Muscle of back (tissue), 13 donors: ENCODE measurements at places on chromosomes 3 and 15.

- no peak for DNase-seq
Measured at GRCh38 chr3:25457671-25458419, 29.8 kb downstream of the RARB start.

DNA sequence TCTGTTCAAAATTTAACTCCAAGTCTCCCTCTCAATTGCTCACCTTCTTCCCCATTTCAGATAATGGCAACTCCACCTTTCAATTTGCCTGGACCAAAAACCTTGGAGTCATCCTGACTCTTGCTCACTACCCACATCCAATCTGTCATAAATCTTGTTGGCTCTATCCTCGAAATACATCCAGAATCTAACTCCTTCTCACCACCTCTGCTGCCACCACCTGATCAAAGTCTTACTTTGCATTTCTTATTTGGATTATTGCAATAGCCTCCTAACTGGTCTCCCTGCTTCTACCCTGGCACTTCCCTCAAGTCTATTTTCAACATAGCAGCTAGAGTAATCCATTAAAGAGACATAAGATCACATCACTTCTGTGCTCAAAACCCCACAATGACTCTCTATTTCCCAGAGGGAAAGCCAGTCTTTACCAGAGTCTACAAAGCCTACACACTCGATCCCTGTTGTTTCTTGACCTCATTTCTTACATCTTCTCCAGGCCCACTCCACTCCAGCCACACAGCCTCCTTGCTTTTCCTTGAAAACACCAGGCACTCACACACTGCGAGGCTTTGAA lies 86.6 kb downstream of the GPR156 start:
- no peak for DNase-seq

DNA sequence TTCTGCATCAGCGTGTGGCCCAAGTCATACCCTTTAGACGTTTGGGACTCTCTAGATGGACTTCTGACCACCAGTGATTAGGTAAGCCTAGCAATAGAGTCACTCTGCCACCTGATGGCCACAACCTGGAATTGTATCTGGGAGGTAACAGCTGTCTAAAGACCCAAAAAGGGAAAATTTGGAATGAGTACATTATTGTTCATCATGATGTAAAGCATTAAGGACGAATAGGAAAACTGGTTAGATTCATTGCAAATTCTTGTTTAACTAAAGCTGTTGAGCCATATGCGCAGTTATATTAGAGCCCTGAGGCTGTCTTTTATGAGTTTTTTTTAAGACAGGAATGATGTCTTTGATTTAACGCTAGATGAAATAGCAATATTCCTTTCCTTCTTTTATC lies 63.6 kb downstream of the FAM81A start:
- DNase-seq = no peak

DNA sequence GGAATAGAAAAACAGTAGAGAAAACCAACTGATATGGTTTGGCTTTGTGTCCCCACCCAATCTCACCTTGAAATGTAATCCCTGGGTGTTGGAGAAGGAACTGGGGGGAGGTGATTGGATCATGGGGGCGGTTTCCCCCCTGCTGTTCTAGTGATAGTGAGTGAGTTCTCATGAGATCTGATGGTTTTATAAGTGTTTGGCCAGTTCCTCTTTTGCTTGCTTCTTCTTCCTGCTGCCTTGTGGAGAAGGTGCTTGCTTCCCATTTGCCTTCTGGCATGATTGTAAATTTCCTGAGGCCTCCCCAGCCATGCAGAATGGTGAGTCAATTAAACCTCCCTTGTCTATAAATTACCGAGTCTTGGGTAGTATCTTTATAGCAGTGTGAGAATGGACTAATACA lies 48.4 kb downstream of the EOMES start:
- DNase-seq = no peak

- no peak for DNase-seq
Measured at GRCh38 chr3:134627831-134628230, 23.0 kb downstream of the KY start.

DNA sequence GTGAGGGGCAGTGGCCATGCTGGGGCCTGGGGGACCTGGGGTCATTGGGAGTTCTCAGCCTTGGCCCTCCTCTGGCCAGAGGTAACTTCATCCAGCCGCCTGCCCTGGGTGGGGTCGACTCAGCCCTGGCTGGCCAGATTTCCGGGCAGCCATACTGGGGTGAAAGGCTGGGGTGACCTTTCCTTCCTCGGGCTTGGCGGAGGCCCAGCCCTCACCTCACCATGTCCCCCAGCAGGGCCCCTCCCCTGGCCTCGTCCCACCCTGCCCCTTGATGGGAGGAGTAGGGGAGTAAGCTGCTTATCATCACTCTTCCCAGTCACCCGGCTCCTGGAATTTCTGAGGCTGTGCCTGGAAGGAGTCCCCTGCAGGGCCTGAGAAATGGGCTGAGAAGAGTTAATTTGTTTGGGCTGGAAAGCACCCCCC lies 5.4 kb downstream of the SEMA3F start:
- no peak for DNase-seq

GRCh38 chr3:141561426-141562034 lies 74.7 kb downstream of the RASA2 start:
- DNase-seq = peak; percentile 80

DNA sequence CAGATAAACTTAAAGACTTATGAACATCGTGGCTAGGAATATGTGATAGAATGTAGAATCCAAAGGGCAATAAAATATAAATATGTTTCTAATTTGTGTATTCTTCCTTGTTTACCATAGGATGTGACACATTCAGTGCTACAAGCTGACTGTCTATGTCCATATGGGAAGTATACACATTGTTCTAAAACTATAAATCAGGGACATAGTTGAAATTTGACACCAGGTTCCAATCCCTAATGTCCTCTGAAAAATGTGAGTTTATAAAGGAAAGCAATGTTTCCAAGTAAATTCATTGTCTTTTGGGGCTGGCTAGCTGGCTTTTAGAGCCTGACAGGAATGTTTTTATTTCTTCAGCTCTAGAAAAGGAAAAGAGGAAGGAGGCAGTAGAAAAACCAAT lies 273.6 kb downstream of the CNTN4 start:
- DNase-seq = peak; percentile 39

DNA sequence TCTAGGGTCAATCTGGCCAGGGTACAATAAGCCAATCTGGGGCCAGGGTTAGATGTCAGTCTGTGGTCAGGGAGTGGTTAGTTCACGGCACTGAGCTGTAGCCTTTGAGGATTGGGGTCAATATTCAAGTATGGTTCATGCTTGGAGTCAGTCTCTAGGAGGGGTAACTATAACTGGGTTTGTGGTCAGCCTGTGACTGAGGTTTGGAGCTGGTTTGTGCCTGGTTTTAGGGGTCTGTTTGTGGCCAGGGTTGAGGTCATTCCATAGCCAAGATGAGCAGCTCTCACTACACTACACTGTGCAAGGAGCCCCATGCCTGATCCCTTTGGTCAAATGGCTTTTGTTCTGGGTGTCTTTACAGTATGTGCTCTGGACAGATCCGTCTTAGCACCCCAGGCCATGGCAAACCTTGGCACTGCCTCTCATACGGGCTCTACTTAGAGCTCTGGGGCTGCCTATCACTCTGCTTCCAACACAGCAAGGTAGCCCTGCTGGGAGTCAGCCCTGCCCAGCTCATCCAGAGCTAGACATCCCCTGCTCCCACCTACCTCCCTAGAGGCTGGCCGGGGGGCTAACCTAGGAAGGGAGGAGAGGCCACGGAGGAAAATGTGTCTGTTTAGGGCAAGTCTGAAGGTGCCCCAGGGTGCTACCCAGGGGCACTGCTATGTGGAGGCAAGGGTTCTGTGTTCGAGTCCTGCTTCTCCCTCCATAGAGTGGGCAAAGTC lies 63.3 kb upstream of the CORO2B start:
- no peak for DNase-seq

DNA sequence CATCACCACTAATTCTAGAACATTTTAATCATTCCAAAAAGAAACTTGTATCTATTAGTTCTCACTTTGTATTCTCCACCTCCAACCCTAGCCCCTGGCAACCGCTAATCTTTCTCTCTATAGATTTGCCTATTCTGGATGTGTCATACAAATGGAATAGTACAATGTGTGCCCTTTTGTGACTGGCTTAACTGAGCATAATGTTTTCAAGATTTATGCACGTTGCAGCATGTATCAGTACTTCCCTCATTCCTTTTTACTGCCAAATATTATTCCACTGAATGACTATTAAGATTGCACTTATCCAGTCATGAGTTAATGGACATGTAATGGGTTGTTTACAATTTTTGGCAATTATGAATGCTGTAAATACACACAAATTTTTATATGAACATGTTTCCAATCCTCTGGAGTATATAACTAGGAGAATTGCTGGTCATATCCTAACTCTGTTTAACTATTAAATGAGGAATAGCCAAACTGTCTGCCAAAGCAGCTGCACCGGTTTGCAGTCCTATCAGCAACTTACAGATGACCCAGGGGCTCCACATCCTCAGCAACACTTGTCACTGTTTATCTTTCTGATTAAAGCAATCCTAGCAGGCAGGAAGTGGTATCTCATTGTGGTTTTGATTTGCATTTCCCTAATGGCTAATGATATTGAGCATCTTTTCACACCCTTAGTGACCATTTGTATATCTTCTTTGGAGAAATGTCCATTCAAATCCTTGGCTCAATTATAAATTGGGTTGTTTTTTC lies 42.9 kb downstream of the DCUN1D1 start:
- no peak for DNase-seq

- DNase-seq = peak; percentile 97
Measured at GRCh38 chr3:125125821-125126245, 70.0 kb upstream of the HEG1 start.

DNA sequence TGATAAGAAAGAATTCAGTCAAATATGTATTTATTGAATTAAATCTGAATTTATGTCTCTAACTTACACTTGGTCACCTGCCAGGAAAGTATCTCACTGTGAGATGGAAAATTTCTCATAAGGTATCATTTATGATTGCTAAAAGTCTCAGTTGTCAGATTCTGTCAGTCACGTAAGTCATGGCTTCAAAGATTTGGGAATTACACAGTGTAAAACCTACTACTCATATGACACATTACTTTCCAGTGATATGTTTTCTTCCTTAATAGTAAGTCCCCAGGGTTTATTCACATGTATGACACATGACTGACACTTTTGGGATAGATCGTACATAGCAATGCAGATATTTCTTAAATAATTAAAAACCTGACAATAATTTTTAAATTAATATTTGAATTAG lies 792.2 kb downstream of the PLOD2 start:
- no peak for DNase-seq

GRCh38 chr3:48756640-48757039 lies 39.6 kb upstream of the IP6K2 start:
- DNase-seq = no peak

DNA sequence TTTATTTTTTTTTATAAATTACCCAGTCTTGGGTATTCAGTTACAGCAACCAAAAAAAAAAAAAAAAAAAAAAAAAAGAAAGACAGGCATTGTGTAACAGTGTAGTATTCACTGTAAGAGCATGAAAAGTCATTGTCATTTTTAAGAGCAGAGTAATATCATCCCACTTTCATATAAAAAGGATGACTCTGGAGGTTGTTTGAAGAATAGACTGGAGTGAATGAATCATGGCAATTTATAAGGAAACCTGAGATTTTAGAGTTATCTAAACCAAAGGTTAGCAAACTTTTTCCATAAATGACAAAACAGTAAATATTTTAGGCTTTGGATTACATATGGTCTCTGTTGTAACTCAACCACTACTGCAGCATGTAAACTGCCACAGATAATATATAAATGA lies 794.9 kb downstream of the NTRK3 start:
- no peak for DNase-seq

DNA sequence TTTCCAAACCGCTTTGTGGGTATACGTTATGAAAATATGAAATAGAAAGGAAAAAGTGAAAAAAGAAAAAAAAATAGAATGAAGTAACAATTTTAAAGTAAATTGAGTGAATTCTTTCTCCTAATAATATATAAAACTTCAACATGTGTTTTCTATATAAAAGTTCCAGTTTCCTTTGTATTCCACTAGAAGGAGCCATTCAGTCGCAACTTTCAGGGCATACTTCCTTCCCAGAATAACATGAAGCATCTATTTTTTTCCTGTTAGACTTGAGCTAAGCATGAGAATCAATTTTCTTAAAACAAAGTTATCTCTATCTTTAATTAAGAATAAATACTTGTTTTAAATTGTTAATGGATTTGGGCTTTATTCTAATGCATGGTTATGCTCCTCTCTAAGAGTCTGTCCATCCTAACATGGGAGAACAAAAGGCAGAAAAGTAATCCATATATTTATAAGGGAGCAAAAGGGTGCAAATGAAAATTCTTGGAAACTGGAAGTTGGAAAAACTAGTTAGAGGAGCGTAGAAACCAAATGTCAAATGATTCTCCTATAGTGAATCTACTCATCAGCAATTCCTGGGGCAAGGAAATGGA lies 16.0 kb upstream of the VGLL3 start:
- DNase-seq = no peak

GRCh38 chr15:40092256-40092978 lies 16.3 kb downstream of the BMF start:
- DNase-seq = peak; percentile 93

GRCh38 chr15:86115145-86115801 lies 35.6 kb downstream of the AGBL1 start:
- DNase-seq = peak; percentile 14

GRCh38 chr3:113717308-113717707 lies 20.9 kb upstream of the USF3 start:
- DNase-seq = no peak

- DNase-seq = no peak
Measured at GRCh38 chr3:143010024-143010423, 8.7 kb downstream of the U2SURP start.

GRCh38 chr3:182568876-182569275 lies 224.4 kb upstream of the ATP11B start:
- DNase-seq = peak; percentile 61

GRCh38 chr15:83436513-83437158 lies 10.5 kb upstream of the SH3GL3 start:
- peak; percentile 70 for DNase-seq

DNA sequence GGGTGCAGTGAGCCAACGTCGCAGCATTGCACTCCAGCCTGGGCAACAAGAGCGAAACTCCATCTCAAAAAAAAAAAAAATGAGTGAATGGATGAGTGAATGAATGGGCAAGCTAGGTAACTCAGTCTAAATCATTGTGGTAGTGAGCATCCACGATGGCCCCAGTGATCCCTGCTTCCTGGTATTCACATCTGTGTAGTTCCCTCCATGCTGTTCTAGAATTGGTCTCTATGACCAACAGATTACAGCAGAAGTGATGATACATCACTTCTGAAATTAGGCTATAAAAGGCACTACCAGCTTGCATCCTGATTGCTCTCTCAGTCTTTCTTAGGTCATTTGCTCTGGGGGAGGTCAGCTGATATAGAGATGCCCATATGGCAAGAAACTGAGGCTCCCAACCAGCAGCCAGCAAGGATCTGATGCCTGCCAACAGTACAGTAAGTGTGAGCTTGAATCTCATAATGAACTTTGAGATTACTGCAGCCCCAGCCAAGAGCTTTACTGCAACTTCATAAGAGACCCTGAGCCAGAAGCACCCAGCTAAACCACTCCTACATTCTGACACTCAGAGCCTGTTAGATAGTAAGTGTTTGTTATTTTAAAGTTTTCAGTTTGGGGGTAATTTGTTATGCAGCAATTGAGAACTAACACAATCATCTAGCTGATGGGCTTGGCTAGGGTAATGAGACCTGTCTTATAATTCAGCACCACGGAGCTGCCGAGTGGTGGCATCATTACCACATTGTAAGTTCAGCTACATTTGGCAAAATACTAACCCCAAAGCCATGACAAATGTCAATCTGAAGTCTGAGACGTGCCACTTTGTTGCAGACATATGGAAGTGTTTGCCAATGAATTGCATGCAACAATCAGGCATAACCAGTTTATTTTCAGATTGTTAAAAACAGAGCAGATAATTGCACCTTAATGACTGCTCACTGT lies 53.0 kb downstream of the KLHL6 start:
- no peak for DNase-seq
